ENCODE measurements at places on chromosomes 5 and 9.

GRCh38 chr5:178431782-178432165, 158.4 kb downstream of the COL23A1 start:
- no peak for DNase-seq

GRCh38 chr5:164002628-164003027, 497.2 kb downstream of the MAT2B start:
- DNase-seq, result no peak

DNA sequence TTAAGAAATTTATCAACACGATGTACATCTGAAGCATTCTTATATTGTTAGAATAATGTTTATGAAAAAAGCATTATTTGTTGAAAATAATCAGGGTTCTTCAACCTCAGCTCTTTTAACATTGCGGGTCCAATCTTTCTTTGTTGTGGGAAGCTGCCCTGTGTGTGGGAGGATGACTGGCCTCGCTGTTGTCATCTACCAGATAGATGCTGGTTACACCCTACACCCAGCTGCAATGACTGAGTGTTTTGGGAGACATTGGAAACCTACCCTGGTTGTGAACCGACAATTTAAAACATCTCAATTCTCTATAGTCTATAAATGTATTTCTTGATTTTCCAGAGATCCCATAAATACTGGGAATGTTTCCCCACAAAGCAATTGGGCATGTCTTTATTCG, 794.2 kb upstream of the CDH10 start:
- DNase-seq, result no peak

DNA sequence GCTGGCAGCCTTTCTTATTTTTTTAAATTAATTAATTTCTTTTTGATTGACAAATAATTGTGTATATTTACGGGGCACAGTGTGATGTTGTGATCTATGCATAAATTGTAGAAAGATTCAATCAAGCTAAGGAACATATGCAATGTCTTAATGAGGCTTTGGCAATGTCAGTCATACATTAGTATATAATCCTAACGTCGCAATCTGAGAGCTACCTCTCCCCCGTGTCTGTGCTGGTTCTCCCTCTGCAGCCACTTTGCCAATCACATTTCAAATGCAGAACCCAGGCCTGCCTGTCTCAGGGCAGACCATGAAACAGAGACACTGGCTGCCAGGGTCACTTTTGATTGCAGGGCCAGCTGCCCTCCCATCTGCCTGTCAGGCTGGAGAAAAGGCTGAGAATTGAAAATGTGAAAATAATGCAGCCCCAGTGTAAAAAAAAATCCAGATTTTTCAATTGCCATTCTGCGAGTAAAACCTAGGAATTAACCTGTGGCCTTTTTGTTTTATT, 56.3 kb downstream of the SLC24A2 start:
- no peak for DNase-seq

- no peak for DNase-seq
Observed at GRCh38 chr9:16106021-16106571, 553.3 kb downstream of the CCDC171 start.

All from effector CD8-positive, alpha-beta T cell (primary cell).